ENCODE measurements at places on chromosomes 11 and 22. TPM values are rescaled to one million over a fixed set of nuclear protein-coding genes. Genes with fewer than 3 reads are reported as not detected.
A peak's percentile ranks its signal among the peaks of the same experiment; 100 is the strongest.

GRCh38 chr11:100741866-100742625 is 55.0 kb downstream of the ARHGAP42 start:
- DNase-seq: no peak

DNA sequence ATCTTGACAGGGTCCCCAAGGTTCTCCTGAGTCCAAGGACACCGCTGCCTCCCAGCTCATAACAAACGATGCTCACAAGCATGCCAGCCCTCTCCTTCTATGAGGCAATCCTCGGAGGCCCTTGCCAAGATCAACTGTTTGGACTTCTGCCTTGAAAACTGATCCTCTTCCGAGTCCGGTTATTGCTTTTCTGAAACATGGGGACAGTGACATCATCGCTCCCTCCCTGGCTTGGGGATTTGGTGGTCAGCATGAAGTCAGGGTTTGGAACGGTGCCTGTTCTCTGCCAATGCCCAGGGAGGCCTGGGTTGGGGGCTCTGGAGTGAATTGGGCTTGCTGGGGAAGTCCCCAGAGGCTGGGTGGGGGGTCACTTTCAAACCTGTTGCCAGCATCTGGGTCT is 149.3 kb downstream of the FBXO7 start:
- no peak for DNase-seq

- no peak for DNase-seq
Observed at GRCh38 chr11:67607507-67607906, 771 bp downstream of the NDUFV1 start.

DNA sequence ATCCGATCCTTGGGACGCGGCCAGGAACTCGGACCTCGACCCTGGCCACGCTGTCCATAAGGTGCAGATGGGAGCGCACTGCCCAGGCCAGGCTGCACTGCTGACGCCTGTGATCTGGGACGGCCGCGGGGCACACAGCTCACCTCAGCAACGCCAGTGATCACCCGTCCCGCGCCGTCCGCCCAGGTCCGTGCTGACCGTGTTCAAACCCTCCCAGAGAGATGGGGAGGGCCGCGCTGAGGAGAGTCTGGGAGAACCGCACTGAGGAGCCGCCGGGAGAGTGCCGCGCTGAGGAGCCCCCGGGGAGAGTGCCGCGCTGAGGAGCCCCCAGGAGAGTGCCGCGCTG is 636 bp downstream of the KCNQ1OT1 start:
- peak; percentile 52 for DNase-seq

DNA sequence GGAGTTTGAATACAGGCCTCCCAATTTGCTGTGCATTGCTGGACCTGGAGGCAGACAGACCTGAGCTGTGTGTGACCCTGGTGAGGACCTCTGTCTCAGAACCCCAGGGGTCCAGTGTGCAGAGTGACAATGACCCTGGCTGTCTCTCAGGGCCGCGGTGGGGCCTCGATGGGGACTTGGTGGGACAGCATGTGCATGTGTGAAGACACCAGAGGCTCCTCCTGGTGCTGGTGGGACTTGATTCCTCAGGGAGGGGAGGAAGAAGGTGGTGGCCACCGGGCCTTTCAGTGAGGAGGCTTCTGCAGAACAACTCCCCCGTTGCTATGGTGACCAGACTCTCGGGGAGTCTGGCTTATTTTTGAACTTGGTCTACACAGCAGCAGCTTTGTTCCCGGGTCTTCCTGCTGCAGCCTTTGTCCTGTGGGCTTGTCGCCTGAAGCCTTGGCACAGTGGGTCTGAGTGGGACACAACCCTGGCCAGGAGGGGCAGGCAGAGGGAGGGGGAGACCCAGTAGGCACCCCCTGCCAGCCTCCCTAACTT is 35.3 kb downstream of the MCM5 start:
- DNase-seq: no peak

DNA sequence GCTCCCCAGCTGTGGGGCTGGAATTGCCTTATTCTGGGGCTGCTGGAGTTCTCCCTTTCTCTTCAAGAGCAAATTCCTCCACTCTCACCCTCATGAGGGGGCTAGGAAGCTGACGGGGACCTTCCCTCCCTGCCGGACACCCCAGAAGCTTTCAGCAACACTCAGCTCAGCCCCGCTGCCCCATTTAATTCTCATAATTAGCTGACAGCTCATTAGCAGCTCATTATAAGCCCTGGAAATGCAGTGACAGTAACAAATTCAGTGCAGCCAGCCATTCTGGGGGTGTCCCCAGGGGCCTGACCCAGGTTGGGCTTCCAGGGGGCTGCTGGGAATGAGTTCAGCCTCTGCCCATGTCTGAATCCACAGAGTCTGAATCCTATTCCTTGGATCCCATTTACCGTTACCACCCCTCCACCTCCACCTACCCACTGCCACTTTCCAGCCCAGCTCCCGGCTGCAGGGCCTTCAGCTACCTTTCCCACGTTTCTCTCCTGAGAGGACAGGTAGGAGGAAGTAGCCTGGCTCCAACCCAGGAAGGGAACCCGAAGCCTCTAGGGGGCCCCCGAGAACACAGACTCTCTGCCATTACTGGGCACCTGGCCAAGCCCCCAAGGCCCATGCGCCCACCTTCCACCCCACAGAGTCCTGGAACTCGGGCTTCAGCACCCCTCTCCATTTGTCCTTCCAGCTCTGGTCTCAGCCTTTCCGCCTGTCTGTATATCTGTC is 101.7 kb upstream of the LMO1 start:
- DNase-seq: no peak

DNA sequence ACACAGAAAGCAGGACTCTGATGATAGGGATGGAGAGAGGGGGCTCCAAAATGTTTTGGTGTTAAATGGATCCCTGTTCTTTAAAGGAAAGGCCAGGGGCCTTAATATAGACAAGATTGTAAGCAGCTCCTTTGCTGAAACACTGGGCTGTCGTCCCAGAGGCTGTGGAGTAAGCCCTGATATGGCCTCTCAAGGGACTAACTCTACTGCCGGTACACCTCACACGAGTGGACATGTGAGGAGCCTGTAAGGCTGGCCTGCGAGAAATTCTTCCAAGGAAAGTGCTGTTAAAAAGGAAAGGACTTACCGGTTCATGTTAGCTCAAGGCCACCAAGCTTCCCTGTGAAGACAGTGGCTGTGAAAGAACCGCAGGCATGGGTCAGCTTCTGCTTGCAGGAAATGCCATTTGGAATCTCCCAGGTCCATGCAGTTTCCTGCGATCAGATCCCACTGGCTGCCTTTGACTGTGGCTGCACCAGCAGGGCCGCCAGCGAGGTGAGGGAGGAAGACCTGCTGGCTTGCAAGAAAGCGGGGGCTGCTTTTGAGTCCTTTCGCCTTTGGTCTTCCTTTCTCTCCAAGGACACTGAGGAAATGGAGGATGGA is 106.6 kb downstream of the PRR5L start:
- peak; percentile 50 for DNase-seq

GRCh38 chr11:14673824-14674405 is 30.3 kb downstream of the PDE3B start:
- no peak for DNase-seq

- no peak for DNase-seq
Observed at GRCh38 chr11:126695293-126695692, 305.3 kb downstream of the KIRREL3 start.

- peak; percentile 89 for DNase-seq
Observed at GRCh38 chr11:46238967-46239800, 38.3 kb upstream of the CREB3L1 start.

DNA sequence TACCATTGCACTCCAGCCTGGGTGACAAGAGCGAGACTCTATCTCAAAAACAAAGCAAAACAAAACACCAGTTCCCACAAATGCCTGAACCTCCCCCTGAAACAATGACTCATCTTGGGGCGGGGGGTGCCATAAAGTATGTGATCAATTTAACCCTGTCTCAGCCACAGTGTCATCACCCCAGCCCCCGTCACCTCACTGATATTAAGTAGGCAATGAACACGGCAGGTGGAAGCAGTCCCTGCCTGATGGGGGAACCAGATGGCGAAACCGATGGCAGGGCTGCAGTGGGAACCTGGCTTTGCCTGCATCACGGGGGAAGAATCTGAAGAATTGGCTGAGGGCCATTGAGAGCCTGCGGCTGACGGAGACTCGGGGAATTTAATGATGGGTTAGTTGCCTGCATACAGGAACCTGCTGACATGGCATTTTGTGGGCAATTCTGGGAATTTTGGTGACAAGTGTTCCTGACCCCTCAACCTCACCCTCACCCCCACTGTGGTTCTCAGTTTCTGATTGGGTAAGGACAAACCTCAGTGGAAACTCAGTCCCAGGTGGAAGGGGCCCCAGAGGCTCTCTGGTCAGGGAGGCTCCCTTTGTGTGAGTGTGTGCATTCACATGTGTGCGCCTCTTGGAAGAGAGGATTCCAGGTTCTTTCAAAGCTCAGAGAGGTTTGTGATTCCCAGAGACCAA is 39.1 kb upstream of the SHISAL1 start:
- peak; percentile 58 for DNase-seq

DNA sequence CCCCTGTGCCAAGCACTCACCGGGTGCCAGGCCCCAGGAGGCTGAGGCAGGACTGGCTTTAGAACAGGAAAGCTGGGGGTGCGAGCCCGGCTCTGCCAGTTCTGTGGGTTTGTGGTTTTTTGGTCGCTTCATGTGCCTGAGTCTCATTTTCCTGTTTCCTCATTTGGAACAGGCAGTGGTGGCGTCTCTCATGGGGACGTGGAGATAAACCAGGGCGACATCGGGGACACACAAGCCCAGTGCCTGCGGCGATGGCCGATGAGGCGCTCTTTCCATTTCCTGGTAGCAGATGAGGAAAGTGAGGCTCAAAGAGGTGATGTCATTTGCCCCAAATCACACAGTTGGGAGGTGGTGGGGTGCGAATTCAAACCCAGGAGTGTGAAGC is 20.8 kb upstream of the CHKA start:
- no peak for DNase-seq

GRCh38 chr22:23750714-23751440 is at the start of gene ZNF70:
TSS of gene ZNF70 (minus strand) at chr22:23751112. CDS start at chr22:23745140, 5,972 bp downstream.
- DNase-seq: peak; percentile 80

GRCh38 chr22:28154861-28155260 is 235.8 kb upstream of the PITPNB start:
- no peak for DNase-seq

- no peak for DNase-seq
Observed at GRCh38 chr11:37905707-37906417, 1307.8 kb upstream of the RAG2 start.

Gene MGAT3
- total RNA-seq: not detected

Gene SLC16A8
- 0.05 TPM for total RNA-seq

Gene GPR137
- total RNA-seq: 11.5 TPM

Gene ARHGEF17
- 55.4 TPM for total RNA-seq

Gene KBTBD3
- total RNA-seq: 3.4 TPM

Data from dermis blood vessel endothelial cell (primary cell).